BJ (cell line): ENCODE measurements at places on chromosomes 2 and 18.

DNA sequence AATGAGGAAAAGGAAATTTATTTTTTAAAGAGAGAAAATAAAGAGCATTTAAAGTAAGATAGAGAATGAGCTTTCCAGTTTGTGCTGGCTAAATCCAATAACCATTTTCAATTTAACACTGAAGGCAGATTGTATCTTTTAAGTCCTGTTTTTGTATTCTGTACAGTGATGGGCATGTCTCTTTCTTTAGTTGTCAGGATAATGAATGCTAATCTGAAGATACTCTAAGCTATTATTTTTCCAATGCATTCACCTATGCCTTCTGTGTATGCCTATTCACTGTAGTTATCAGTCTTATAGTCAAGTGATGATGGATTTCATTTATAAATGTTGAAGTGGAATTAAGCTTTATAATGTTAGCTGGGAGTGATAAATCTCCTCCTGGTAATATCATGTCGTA lies 101.4 kb downstream of the DYNAP start:
- no peak for DNase-seq

DNA sequence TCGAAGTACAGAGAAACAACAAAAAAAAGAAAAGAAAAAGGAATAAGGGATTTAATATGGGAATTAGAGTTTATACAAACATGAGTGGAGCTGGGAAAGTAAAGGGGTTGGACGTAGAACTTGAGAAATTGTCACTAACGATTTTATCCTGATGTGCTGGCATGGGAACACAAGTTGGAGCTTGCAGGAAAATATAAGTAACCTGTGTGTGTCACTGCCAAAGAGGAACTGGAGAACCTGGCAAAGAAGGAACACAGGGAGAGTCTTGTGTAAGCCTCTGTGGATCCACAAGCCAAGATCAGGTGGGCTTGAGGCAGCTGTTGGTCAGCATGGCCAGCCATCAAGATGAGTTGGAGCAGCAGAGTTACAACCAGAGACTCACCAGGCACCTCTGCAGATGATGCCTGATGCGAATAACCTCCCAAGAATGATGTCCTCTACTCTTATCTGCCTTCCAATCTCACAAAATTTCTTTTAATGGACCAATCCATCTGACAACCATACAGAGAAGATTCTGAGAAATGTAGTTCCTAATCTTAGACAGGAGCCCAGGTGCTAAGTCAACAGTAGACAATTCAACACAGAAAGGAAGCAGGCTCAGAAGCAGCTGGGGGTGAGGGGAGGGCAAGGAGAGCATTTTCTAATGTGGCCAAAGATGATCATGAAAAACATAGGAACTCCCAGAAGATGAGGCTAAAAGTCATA lies 77.0 kb upstream of the SPOPL start:
- no peak for DNase-seq

DNA sequence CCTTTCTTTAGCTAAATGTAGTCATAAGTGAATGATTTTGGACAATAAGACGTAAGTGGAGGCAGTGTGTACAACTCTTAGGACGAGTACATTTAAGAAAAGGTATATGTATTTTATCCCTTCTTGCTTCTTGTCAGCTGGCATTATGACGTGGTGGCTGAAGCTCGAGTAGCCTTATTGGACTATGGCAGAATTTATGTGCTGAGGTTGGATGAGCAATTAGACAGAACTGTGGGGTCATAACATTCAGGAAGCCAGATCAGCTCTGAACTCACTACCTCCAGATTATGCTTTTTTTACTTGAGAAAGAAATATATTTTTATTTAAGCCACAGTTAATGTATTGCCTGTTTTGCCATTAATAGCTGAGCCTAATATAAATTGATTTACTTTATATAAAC lies 661.5 kb downstream of the ERBB4 start:
- no peak for DNase-seq

DNA sequence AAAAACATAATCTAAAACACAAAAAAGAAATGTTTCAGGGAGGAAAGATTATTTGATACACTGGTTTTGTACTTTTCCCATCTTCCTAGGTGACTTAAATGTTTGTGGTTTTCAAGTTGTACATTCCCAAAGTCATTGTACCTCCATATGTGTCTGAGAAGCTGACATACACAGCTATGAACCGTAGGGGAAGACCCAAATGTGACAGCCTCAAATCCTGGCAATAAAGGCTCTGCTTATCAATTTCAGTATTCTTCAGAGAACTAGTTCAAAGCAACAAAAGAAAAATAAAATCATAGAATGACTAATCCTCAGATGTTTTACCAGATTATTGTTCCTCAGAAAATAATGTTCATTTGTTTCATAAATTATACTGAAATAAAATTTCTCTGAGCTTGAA lies 2.5 kb downstream of the DYNC2LI1 start:
- DNase-seq, result no peak

DNA sequence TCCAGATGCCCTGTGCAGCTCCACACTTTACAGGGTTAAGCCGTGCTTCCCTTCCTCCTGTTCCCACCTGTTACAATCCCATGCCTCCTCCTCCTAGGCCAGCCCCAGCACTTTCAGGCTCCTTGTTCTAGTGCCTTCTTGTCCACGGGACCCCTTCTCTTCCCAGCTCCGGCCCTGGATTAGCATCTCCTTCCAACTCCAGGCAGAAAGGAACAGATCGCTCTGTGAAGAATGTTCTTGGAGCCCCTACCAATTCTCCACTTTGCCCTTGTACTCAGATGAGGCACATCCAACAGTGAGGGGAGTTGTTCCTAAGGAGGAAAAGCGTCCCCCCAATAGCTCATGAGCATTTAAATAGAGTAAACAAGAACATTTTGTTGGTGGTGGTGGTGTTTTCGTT lies 72.7 kb downstream of the CABLES1 start:
- DNase-seq, result no peak

DNA sequence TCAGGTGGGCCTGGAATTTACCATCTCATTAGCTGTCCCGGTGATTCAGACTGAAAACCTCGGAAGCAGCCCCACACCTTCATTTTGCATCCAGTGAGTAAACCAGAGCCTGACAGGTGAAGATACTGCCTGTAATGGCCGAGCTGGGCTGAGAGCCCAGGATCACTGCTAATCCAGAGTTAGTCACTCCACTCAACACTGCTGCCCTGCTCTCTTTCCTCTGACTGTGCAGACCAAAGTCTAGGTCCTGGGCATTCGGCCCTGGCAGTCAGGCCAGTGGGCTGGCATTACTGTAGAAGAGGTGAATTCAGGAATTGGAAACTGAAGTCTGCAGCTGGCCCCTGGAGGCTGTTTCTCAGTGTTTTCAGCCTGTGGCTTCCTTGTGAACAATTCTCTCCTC lies 44.3 kb downstream of the TMEM17 start:
- DNase-seq, result no peak

GRCh38 chr2:196607073-196607472 lies 32.4 kb upstream of the CCDC150 start:
- no peak for DNase-seq

DNA sequence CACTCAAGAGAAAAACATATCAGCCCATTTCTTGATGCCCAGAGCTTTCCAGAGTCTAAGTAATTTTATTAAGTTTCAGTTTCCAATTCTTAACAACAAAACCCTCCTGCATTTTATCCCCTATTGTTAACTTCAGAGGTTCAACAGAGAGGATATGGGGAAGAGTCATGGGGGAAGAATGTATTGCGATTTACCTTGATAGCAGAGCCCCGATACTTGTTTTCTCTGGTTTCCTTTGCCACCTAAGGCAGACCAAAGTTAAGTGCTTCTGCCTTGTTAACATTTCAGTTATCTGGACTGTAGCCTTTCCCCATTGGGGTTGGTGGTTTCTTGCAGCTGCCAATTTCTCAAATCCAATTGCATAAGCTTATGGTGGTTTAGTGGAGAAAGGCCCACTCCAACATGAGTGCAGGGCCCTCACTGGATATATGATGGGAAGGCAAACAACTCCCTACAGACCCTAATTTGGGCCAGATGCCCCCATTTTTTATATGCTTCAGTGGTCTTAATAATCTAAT lies 82.0 kb upstream of the ITGB6 start:
- no peak for DNase-seq

- no peak for DNase-seq
Measured at GRCh38 chr18:48139431-48140347, 209.2 kb upstream of the SMAD2 start.

DNA sequence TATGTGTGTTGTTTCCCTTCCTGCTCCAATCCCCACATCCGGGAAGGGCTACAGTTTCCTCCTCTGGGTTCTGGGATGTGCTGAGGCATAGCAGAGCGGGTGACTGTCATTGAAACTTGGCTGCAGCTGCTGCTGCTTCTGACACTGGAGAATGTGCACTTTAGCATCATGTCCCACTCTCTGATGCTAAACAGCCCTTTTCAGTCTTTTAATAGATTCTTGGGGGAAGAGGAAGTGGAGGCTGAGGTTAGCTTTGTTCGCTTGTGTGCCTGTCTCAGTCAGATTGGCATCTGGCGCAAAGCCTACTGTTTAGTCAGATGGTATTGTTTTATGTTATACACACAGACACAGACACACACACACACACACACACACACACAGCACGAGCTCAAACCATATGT lies 136.5 kb upstream of the RND3 start:
- no peak for DNase-seq

DNA sequence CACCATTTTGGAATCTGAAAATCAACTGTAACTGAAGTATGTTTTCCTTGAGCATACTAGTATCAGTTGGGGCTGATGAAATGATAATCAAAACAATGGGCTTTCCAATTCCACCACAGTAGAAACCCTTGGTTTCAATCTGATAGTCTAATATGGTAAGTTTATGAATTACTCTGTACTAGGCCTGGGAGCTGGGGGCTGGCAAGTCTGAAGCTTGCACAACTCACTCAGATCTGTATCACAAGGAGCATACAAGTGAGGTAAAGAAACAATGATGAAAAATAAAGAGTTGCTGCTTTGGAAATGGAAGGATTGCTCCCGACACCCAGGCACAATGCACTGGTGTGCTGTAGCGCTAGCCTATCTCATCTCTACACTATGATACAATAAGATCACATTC lies 19.4 kb downstream of the ZEB2 start:
- no peak for DNase-seq

- DNase-seq, result no peak
Measured at GRCh38 chr2:4715065-4715464, 977.1 kb upstream of the SOX11 start.

DNA sequence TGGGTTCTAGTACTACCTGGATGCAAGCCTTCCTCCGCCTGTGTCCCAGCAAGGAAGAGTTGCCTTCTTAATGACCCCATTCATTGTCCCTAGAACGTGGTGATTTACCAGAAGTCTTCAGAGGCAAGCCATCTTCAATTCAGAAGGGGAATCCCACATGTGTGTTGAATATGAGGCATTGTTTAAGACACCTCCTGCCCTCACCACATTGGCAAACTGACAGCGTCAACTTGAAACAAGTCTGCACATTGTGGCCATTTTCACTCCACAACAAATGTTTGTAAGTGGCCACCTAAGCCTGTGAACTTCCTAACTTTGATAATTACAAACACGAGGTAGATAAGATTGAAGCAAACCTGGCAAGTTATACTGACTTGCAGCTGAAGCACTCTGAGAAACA lies 83.7 kb downstream of the TCF7L1 start:
- no peak for DNase-seq

DNA sequence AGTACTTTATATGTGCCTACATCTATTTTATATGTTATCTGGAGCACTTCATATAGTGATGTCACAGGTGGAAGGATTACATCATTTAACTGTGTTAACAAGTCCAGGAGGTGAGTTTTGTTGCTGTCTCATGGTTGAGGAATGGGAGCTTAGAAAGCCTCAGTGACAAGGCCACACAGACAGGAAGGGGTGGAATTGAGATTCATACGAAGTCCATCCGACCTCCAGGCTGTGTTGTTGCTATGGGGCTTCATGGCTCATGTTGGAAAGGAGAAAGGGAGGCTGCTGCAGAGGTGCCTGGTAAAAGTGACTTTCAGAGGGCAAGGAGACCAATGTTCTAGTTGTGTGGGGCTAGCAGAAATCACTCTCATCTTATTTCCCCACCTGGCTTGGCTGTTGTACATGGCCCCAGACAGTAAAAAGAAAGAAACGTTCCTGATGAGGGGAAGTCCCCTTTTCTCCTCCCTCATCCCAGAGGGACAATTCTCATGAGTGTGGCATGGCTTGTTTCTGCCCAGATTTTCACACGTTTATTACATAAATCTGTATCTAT lies 31.0 kb upstream of the GREB1 start:
- DNase-seq, result no peak

DNA sequence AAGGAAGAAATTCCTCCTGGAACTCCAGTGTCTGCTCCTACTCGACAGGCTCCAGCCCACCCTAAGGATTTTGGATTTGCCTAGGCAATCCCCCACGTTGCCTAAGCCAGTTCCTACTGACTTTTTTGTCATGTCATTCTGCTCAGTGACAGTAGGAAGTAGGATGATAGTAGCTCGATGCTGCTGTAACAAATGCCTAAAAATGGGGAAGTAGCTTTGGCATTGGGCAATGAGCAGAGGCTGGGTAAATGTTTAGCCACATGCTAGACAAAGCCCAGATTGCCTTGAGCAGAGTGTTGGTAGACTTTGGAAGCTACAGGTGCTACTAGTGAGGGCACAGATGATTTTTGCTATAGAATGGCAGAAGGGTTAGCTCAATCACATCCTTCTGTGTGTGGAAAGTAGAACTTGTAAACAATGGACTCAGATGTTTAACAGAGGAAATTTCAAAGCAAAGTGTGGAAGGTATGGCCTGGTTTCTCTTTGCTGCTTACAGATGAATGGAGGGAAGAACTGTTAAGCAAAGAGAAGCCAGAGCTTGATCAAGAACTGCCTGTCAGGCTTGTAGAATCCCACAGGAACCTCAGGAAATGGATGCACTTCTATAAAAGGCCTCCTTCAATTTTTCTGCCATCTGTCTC lies 154.8 kb downstream of the RNF144A start:
- DNase-seq, result no peak

GRCh38 chr18:31610286-31611205 lies 18.9 kb downstream of the TTR start:
- DNase-seq, result no peak

GRCh38 chr2:238267884-238268680 lies 20.3 kb downstream of the PER2 start:
- no peak for DNase-seq

DNA sequence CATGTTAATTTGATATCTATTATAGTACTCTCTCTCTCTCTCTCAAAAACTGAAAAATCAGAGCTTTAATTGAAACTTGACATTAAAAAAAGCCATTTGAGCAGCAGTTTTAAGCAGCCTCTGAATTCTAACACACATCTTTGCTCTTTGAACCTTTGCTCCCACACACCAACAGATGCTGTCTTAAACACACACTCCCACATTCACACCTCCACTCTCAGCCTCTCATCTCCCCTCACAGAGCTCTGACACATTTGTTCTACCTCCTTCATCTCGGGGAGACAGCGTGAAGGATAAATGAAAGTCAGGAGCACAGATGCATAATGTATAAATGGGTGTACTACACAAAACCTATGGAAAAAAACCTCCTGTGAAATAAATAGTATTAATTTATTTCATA lies 95.2 kb downstream of the NAB1 start:
- DNase-seq, result no peak

GRCh38 chr2:100178085-100178788 lies 35.8 kb upstream of the AFF3 start:
- no peak for DNase-seq

- no peak for DNase-seq
Measured at GRCh38 chr2:74548900-74549826, 4.6 kb downstream of the LOXL3 start.

GRCh38 chr2:26442707-26443106 lies 35.2 kb downstream of the OTOF start:
- DNase-seq, result no peak

GRCh38 chr2:190792956-190793888 lies 87.4 kb upstream of the GLS start:
- no peak for DNase-seq
